ENCODE measurements at places on chromosomes 11 and 22.

DNA sequence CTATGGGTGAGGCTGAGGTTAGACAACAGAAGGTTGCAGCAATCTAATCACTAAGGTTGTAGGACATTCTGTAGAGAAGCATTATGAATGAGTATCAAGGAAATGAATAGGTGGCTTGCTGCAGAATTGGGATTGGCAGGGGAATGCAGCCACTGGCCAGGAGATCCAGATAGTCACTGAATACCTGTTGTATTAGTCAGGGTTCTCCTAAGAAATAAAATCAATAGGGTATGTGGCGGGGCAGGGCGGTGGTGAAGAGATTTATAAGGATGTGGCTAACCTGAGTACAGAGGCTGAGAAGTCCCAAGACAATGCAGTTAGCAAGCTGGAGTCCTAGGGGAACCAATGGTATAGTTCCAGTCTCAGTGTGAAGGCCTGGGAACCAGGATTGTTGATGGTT, 163.0 kb downstream of the SPON1 start:
- no peak for DNase-seq

GRCh38 chr11:126703662-126704061, 296.9 kb downstream of the KIRREL3 start:
- no peak for DNase-seq

GRCh38 chr22:17726006-17726927, 48.0 kb downstream of the BID start:
- no peak for DNase-seq

DNA sequence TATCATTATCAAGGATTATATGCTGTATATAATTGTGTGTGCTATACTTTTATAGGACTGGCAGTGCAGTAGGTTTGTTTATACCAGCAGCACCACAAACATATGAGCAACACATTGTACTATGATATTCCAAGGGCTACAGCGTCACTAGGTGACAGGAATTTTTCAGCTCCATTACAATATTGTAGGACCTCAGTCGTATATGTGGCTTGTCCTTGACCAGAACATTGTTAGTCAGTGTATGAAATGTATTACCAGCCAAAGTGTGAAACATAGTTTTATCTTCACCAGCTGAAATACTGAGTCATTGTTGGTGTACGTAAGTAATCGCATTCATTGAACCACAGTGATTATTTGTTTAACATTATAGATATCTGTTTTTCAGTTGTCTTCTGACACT, 20.4 kb downstream of the JHY start:
- DNase-seq: no peak

DNA sequence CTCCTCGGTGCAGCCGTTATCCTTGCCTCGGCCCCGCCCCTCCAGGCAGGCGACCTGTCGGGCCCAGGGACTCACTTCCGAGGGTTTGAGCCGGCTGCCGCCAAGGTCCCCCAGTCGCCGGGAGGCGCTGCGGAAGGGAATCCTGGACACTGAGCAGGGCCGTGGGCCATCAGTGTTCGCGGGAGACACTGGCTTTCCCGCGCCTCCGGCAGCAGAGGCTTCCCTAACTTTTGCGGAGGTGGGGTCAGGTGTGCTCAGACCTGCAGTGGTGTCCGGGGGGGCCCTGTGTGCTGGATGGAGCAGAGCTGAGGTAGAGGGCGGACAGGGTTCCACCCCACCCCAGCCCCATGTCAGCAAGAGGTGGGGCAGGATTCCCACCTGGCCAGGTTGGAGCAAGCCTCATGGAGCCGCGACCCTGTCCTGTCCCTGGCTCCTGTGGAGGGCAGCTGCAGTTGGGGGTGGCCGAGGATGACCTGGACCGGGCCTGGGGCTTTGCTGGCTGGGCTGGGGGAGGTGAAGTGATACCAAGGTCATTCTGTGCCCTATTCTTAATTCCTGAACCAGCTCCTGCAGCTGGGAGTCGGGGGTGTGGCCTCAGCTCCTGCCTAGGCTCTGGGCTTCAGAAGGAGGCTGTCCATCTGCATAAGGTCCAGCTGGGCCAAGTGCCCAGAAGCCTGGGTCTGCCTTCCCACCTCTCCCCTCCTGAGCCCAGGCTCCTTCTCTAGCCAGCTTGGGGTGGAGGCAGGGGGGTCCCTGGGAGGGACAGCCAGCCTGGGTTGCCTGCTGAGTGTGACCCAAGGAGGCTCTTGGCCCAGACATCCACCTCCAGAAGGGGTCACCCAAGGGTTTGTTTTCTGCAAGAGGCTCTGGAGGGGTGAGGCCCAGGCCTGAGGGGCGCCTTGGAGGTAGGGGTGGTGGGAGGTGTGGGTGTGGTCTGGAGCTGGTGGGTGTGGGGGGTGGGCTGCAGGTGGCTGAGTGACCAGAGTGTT, 8.4 kb downstream of the TSPAN4 start:
- DNase-seq: peak; percentile 42

GRCh38 chr11:79440571-79441460, at the start of gene TENM4:
TSS of gene TENM4 (minus strand) at chr11:79441030. CDS start at chr11:79069944, 371,086 bp downstream.
- no peak for DNase-seq
